ENCODE measurements at places on chromosomes 2 and 18.

DNA sequence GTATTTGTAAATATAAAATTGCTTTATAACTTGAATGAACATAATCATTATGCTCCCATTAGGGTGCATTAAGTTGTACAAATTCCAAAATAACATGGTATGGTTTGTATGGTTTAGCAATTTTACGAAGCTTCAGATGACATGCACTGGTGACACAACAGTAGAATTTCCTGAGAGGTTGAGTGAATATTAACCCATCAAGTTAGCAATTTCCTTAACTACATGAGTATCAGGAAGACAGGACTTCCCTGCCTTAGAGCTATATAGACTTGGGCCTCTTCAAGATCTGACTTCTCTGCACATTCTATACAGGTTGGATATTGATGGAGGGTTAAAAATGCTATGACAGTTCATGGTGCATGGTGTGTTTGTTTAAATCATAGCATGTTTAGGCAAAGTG lies 60.2 kb downstream of the ZC3H6 start:
- DNase-seq, result no peak

- no peak for DNase-seq
These were observed 15.8 kb downstream of the C18orf63 start for GRCh38 chr18:74331404-74331803.

- no peak for DNase-seq
These were observed 413.7 kb upstream of the RGPD4 start for GRCh38 chr2:107412981-107413380.

DNA sequence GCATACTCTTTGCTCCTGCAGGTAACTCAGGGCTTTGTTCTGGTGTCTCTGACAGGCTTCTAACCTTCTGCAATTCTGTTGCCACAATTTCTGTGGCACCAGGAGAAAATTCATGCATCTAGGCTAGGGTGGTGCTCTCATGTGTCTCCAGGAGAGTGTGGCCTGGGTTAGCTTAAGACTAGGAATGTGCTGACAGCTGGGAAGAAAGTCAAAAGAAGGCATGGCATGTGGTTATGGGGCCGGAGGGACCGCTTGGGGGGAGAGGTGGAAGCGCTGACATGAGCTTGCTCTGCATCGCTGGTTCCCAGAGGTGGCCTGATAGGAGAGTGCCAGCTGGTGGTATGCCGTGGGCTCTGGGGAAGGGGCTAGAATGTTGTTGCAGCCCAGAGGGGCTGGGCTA lies 173.3 kb upstream of the TNP1 start:
- DNase-seq, result no peak

DNA sequence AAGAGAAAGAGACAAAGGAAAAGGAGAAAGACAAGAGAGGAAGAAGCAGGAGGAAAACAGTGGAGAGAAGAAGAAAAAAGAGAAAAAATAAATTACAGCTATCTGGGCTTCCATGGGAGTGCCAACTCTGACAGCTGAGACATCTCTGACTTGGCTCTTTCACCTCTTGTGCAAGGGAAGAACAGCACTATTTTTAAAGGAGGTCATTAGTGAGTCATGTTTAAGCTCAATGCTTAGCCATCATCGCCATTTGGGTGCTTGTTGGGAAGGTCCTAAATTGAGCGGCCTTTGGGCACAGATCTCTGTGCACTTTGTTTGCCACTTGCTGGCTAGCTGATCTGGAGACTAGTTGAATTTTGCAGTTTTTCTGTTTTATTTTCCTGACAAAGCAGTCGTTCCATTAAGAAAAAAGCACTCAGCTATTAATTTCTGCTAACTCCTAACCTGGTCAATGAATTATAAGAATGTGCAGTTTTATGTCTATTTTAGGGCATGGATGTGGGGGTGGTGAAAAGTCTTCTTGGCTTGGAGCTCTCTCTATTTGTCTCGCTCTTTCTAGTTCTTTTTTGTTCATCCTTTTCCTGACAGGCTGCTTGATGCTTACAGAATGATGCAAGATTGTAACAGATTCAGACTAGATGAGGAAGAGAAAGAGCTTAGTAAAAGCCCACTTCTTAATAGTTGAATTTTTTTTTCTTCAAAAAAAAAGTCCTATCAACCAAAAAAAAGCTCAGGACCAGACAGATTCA lies 231.5 kb downstream of the SLC8A1 start:
- no peak for DNase-seq

DNA sequence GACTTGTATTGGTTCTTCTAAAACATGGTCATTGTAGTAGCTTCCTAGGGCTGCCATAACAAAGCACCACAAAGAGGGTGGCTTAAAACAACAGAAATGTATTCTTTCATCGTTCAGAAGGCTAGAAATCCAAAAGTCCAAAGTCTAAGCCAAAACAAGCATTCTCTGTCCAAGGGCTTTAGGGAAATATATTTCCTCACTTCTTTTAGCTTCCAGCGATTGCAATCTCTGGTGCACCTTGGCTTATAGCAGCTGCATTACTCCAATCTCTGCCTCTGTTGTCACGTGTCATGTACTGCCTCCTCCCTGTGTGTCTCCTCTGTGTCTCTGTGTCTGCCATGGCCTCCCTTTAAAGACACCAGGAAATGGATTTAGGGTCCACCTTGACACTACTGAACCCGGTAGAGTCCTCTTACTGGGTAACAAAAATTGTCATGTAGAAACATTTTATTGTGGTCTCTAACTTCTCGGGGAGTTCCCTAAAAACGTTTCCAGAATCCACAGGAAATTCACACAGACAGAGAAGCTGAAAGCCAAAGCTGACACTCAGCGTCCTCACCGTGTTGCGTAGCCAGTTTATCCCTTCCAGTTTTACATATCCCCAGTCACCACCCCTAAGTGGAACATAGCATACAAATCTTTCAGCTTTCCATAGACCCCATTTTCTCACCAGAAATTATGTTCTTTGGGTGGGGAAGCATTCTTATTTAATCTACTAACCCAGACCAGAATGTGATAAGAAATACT lies 20.7 kb upstream of the TTN start:
- DNase-seq, result no peak

- no peak for DNase-seq
These were observed 78.0 kb upstream of the DNMT3A start for GRCh38 chr2:25419678-25420242.

DNA sequence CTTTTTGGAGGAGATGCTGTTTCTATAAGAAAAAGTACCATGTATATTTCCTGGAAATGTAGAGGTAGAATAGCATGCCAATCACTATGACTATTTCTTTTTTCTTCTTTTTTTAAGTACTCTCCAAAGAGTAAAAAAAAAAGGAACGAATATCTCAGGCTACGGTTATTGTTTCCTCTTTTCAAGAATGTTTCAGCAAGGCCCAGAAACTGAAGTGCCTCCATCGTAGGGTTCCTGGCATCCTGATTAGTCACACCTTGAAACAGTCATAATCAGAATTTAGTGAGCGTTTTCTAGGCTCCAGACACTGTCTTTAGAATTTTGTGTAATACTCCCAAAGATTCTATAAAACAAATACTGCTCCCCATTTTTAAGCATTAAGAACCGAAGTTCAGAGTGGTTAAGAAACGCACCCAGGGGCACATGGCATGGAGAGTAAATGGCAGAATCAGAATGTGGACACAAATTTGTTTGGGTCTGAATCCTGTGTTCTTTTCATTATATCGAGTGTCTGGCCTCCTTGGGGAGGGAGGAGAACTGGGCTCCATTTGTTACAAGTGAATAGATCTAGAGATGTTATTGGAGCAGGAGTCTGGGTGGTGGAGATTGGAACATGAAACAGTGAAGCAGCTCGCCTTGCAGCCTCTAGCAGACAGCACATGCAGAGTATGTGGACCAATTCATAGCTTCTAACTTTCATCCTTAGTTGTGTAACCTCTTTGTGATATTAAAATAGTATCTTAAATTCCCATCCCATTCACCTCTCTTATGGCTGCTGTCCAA lies 26.7 kb downstream of the ZEB2 start:
- no peak for DNase-seq

GRCh38 chr2:225779829-225780228 lies 380.3 kb downstream of the NYAP2 start:
- no peak for DNase-seq

GRCh38 chr2:157307021-157307420 lies 18.6 kb downstream of the ERMN start:
- DNase-seq, result no peak

GRCh38 chr2:118993392-118993752 lies 51.4 kb downstream of the MARCO start:
- no peak for DNase-seq

DNA sequence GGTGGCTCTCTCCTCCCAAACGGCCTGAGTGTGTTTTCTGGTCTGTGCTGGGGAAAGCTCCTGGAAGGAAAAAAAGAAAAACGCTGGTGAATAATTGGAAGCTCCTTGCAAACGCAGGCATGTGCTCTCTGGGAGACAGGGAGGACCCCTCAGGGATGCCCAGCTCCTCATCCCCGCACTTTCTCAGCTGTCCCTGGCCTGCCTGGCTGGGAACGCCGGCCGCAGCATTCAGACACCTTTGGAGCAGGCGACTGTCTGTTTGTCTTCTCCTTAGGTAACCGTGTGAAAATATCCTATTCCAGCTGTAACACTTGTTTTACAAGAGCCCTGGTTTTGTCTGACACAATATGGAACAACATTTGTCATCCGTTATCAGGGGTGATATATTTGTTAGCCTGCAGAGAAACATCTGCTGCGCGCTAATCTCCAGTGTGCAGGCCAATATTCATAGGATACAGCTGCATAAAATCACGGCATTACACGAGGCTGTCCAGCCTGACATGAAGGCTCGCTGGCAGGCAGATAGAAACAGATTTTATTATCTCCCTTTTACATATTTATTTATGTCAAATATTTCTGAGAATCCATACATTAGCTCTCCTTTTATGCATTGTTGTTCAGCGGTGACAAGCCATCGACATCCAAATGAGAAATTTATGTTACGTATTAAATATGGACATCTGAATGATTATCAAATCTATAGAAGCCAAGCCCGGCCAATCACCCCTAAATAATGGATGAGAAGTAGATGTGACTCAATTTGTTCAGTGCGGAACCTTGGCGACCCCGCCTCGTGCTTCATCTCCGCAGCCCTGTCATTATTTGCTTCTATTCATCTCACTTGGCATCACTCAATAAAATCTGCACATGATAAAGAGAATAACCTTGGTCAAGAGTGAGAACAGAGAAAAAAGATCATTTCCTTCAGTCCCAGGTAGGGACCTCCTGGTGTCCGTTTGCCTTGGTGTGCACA lies 675.1 kb upstream of the SALL3 start:
- DNase-seq, result no peak

- peak; percentile 89 for DNase-seq
These were observed 109.0 kb upstream of the SLC35G4 start for GRCh38 chr18:11500153-11501122.

- DNase-seq, result no peak
These were observed 76.4 kb upstream of the CD226 start for GRCh38 chr18:70024093-70024492.

- peak; percentile 79 for DNase-seq
These were observed 87.4 kb downstream of the GAREM1 start for GRCh38 chr18:32383050-32383819.

- DNase-seq, result no peak
These were observed 3.5 kb downstream of the INHBB start for GRCh38 chr2:120349440-120349921.

- no peak for DNase-seq
These were observed 63.6 kb upstream of the PGAP1 start for GRCh38 chr2:196990092-196990491.

GRCh38 chr2:241943961-241944575 lies 74.5 kb downstream of the RTP5 start:
- DNase-seq, result no peak

- DNase-seq, result no peak
These were observed 72.0 kb downstream of the ARMC9 start for GRCh38 chr2:231270221-231271114.

- DNase-seq, result no peak
These were observed 1.8 kb upstream of the HJURP start for GRCh38 chr2:233856184-233856583.

DNA sequence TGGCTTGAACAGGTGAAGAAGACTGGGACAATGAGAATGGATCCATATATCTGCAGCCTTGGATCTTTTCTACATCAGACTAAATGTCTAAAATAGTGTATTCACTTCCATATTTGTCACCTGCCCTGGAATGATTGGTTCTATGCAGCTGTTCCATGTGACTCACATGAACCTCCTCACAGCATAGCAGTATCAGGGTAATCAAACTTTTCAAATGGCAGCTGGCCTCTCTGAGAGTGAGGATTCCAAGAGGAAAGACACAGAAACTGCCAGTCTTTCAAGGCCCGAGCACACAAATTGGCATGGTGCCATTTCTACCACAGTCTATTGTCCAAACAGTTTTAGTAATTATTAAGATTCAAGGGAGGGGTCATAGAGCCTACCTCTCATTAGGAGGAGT lies 859.3 kb downstream of the BCL11A start:
- DNase-seq, result no peak

DNA sequence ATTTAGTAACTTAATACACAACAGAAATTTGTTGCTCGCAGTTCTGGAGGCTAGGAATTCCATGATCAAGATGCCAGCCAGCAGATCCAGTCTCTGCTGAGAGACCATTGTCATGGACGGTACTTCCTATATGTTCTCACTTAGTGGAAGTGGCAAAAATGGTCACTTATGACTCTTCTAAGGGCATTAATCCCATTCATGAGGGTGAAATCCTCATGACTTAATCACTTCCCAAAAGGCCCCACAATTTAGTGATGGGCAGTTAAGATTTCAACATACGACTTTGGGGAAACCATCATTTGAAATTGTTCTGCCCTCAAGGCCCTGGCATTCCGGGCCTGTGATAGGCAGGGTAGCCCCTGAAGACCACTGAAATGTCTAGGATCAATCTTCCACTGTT lies 23.0 kb downstream of the BZW1 start:
- DNase-seq, result no peak

GRCh38 chr2:5982903-5983265 lies 290.7 kb downstream of the SOX11 start:
- DNase-seq, result no peak

GRCh38 chr2:223494496-223494895 lies 107.7 kb downstream of the SCG2 start:
- no peak for DNase-seq

- DNase-seq, result no peak
These were observed 3.5 kb downstream of the RNF144A start for GRCh38 chr2:6920743-6921064.

DNA sequence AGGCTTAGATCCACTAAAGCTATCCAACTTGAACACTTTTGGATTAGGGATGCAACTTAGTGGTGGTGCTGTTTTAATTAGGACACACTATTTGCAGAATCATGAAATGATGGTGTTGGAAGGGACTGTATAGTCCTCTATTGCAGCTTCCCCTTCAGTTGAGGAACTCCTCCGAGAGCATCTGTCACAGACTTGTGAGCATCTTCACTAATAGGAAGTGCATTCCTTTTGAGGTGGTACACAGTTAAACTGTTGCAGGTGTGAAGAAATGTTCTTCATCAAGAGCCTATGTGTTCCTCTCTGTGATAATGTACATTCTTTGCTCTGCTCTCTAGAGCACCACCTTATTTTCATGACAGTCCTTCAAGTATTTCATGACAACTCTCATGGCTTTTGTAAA lies 197.4 kb downstream of the CAMKMT start:
- DNase-seq, result no peak

GRCh38 chr2:54386585-54386984 lies 69.5 kb upstream of the SPTBN1 start:
- DNase-seq, result no peak

DNA sequence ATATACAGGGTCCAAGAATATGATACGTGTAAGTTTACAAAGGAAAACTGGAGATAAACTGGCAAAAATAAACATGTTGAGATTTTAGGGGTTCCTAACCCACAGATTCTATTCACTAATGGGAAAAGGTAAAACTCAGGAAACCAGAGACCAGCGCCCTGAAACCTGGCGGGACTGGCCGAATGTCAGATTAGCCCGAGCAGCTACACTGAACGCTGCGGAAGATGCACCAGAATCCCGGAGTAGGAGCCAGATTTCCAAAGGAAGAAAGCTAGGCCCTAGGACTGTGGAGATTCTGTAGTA lies 679 bp upstream of the WDR75 start:
- DNase-seq, result no peak
